ENCODE measurements at places on chromosomes 7 and 10. TPM values are rescaled to one million over a fixed set of nuclear protein-coding genes. Genes with fewer than 3 reads are reported as not detected.

DNA sequence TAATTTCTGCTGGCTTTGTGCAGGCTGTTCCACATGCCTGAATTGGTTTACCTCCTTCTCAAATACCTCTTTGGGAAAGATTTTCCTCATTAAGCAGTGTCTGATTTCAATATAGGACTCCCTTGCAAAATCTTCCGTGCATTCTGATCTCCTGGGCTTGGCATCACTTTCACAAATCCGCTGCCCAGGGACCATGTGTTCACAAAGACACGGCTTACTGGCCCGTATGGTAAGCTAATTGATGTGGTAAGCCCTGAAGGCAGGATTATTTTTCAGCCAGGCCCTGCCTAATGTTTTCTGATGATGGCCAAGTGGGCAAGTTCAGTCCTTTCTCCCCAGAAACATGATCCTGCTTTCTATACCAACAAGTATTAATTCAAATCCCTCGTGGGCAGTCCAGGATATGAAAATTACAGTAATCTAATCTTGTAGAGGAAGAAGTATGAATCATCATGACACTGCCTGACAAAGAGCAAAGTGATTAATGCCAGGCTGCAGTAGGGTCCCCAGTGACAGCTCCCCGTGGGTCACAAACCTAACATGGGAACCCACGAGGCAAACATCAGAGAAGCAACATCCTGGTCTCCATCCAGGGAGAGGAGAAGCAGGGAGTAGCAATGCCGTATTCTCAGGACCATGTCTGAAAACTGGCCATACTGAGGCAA, 11.6 kb upstream of the SVIL start:
- DNase-seq, result no peak
- H3K36me3 ChIP-seq, result no peaks in the 10 kb centered on the region
- H3K27me3 ChIP-seq, result no peaks in the 10 kb centered on the region

- no peaks in the 10 kb centered on the region for H3K36me3 ChIP-seq
- no peak overlapping the region for H3K27ac ChIP-seq
- no peaks in the 10 kb centered on the region for H3K27me3 ChIP-seq
- H3K4me1 ChIP-seq, result no peaks in the 10 kb centered on the region
These were observed 19.7 kb downstream of the FOXL3 start for GRCh38 chr7:309586-310228.

- H3K4me1 ChIP-seq, result peaks cover 6% of the 10 kb centered on the region
- no peaks in the 10 kb centered on the region for H3K27me3 ChIP-seq
- no peak overlapping the region for H3K4me3 ChIP-seq
- DNase-seq, result no peak
- H3K36me3 ChIP-seq, result no peaks in the 10 kb centered on the region
These were observed 522.1 kb upstream of the FOXK1 start for GRCh38 chr7:4159761-4160554.

- H3K27ac ChIP-seq, result no peak overlapping the region
- no peak overlapping the region for H3K4me3 ChIP-seq
- no peak for DNase-seq
- no peaks in the 10 kb centered on the region for H3K36me3 ChIP-seq
- H3K4me1 ChIP-seq, result no peaks in the 10 kb centered on the region
These were observed 204.0 kb downstream of the FZD1 start for GRCh38 chr7:91468256-91468655.

GRCh38 chr10:103278862-103279298, 1.9 kb downstream of the INA start:
- no peak overlapping the region for H3K27ac ChIP-seq
- H3K4me3 ChIP-seq, result no peak overlapping the region

DNA sequence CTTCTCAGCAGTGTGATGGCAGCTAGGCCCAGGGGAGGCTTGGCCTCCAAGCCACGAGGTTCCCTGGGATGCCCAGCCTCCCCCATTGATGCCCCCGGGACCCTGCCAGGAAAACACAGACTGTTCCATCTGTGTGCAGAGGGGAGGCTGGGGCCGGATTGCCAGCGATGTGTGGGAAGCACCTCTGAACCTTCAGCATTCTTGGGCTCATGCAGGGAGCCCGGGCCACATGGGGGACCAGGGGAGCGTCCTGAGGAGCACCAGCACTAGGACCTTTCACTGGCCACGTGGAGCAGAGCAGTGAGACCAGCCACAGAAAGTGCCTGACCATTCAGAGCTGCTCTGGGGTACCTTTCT, 2.6 kb downstream of the IMPDH1 start:
- H3K4me3 ChIP-seq, result no peak overlapping the region
- peaks cover 52% of the 10 kb centered on the region for H3K4me1 ChIP-seq
- DNase-seq, result no peak
- peak overlapping the region; percentile 91 for H3K27ac ChIP-seq

- no peak overlapping the region for H3K4me3 ChIP-seq
- no peak overlapping the region for H3K27ac ChIP-seq
- H3K27me3 ChIP-seq, result no peaks in the 10 kb centered on the region
- no peaks in the 10 kb centered on the region for H3K4me1 ChIP-seq
These were observed 46.2 kb downstream of the GPAM start for GRCh38 chr10:112137154-112137987.

DNA sequence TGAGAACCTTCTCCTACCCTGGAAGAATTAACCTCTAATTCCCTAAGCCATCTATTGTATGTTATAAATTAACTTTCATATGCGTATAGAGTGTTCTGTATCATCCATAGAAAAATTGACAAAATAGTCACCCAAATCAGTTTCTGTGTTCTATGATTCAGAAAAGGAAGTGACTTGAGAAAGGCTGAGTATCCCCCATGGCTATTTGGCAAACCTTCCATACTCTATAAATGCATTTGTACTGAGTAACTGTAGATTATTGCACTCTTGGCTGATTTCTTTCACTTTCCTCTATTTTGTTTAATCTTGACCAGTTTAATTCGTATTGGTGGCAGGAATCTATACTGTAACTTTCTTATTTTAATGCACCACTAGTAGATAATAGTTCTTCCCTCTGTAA, 182.2 kb downstream of the HTR7 start:
- no peaks in the 10 kb centered on the region for H3K27me3 ChIP-seq
- no peaks in the 10 kb centered on the region for H3K36me3 ChIP-seq
- H3K27ac ChIP-seq, result no peak overlapping the region
- DNase-seq, result no peak
- H3K4me1 ChIP-seq, result no peaks in the 10 kb centered on the region

- no peak overlapping the region for H3K4me3 ChIP-seq
- H3K36me3 ChIP-seq, result no peaks in the 10 kb centered on the region
- H3K27ac ChIP-seq, result no peak overlapping the region
- H3K4me1 ChIP-seq, result peaks cover 29% of the 10 kb centered on the region
- no peak for DNase-seq
These were observed 3.5 kb upstream of the GRID1 start for GRCh38 chr10:86370006-86370585.

DNA sequence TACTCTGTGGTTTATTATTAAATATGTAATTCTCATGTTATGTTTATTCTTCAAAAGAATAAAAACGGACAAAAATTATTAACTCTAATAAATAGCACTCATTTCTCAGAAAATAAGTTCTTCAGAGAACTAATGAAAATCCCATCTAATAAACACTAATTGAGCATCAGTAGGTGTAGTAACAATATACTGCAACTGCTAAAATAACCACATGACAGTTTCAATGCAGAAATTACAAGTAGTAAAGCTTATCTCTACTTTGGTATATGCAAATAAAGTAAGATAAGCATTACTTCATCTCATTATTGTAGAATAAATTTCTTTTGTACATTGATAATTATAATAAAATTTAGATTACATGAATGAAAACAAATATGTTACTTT, 56.4 kb upstream of the DKK1 start:
- no peak overlapping the region for H3K27ac ChIP-seq
- H3K4me3 ChIP-seq, result no peak overlapping the region
- no peak for DNase-seq
- H3K36me3 ChIP-seq, result no peaks in the 10 kb centered on the region
- H3K27me3 ChIP-seq, result no peaks in the 10 kb centered on the region

- peaks cover 2% of the 10 kb centered on the region for H3K4me1 ChIP-seq
- no peaks in the 10 kb centered on the region for H3K36me3 ChIP-seq
- H3K27ac ChIP-seq, result no peak overlapping the region
- no peak for DNase-seq
- H3K4me3 ChIP-seq, result no peak overlapping the region
These were observed 25.3 kb downstream of the USP6NL start for GRCh38 chr10:11586170-11586569.

The TET1 gene
- 8.6 TPM for total RNA-seq

The TBC1D12 gene
- 17.9 TPM for total RNA-seq

The PNLIPRP1 gene
- total RNA-seq, result not detected

The IL2RA gene
- 1.7 TPM for total RNA-seq

The FOXI2 gene
- 0.17 TPM for total RNA-seq

The PLPP4 gene
- total RNA-seq, result 2.1 TPM

The TRIM4 gene
- 21.2 TPM for total RNA-seq

The PLAC9 gene
- total RNA-seq, result 21.3 TPM

All from esophagus muscularis mucosa (tissue), 4 donors.